ENCODE measurements at places on chromosomes 5 and 9.

DNA sequence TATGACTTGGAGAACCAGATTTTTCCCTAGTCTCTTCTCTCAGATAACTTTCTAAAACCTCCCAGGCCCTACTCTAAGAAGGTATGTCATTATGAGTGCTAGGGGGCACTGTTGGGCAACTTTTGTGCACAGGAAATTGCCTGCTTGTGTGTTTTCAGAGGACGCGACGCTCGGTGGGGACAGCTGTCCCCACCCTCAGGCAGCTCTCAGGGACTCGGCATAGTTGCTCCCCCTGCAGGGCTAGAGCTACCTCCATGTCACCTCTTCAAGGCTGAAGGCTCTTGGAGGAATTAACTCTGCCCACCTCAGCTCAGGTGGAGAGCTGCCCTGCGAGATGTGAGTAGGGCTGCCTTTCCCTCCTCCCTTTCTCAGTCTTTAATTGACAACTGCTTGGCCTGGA is 10.2 kb upstream of the TIFAB start:
- DNase-seq: peak; percentile 38

DNA sequence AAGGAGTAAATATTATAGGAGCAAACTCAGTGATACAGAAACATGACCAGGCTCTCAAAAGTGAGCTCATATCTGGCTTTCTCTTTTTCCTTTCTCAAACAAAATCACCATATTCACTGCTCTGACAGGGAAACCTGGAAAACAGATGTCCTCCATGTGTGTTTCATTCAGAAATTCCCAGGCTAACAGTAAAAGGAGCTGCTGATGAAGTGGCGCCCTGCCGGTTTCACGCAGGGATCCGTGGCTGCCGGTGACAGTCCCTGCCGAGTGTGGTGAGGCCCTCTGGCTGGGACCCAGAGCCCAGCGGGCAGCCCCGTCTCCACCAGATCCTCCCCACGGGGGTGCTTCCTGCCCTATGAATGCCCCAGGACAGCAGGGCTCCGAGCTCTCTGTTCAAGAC is 208.1 kb downstream of the GNA14 start:
- DNase-seq: no peak

DNA sequence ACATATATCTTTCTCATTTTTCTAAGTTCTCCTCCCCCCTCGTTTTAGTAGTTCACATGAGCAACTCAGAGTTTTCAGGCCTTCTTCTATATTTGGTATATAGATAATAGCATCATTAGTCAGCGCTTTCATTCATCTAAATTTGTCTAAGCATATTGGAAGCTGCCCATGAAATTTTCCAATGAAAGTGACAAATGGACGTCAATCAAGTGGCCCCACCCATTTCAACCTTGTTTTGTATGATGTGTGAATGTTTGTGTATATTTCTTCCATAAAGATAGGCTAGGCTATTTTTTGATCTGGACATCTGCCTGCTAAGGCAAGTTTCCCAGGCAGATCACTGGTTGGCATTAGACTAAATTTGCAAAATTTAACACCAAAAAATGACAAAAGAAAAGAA is 104.0 kb upstream of the SSBP2 start:
- no peak for DNase-seq

GRCh38 chr5:135028791-135029476 is 5.1 kb downstream of the PITX1 start:
- DNase-seq: no peak

DNA sequence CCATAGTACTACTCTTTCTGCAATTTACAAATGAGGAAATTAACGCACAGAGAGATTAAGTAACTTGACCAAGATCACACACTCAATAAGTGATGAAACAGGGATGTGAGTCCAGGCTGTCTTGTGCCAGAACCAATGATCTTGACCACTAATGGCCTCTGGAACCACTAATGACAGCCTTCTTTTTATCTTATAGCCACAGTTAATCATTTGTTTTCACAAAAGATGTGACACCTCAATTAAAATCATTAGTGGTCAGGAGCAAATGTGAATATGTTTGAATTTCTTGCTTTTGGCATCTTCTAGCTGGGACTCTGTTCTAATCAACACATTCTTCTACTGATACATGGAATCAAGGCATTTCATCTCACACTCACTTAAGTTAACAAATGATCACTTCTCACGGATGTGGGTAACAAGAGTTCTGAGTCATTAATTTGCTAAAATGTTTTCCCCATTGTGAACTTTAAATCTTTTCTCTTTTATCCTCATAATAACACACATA is 102.7 kb upstream of the CD180 start:
- no peak for DNase-seq

GRCh38 chr9:131677444-131678180 is 62.3 kb downstream of the RAPGEF1 start:
- DNase-seq: no peak

DNA sequence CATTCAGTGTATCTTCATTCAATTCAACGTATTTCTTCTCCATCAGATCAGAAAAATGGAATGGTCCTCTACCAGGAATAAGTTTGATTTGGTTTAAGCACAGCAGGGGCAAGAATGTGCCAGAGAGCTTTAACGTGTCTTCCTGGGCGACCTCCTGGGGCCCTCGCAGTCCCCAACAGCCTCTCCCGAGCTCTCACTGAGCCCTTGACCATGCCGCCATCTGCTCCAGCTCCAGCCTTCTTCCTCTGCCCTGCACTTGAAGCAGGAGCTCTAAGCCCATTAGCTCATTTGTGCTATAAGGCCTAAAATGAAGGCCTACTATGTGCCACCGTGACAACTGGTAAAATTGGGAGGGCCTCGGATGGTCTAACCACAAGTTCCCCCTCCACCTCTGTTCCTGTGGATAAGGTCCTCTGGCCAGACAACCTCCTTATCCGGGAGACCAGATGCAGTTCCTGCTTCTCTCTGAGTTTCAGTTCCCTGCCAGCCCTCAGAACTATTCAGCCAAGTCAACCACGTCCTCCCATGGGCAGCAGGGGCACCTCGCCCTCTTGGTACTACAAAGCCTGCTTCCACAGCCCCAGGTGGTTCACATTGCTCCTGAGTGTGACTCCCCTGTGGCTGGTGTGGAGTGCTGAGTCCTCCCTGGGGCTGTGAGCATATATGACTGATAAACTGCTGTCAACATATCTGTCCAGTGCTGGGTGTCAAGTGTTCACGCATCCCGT is 35.8 kb downstream of the C5orf15 start:
- no peak for DNase-seq

- no peak for DNase-seq
These were observed 58.6 kb upstream of the FRRS1L start for GRCh38 chr9:109225629-109226028.

GRCh38 chr5:40524677-40525076 is 155.0 kb upstream of the PTGER4 start:
- no peak for DNase-seq

DNA sequence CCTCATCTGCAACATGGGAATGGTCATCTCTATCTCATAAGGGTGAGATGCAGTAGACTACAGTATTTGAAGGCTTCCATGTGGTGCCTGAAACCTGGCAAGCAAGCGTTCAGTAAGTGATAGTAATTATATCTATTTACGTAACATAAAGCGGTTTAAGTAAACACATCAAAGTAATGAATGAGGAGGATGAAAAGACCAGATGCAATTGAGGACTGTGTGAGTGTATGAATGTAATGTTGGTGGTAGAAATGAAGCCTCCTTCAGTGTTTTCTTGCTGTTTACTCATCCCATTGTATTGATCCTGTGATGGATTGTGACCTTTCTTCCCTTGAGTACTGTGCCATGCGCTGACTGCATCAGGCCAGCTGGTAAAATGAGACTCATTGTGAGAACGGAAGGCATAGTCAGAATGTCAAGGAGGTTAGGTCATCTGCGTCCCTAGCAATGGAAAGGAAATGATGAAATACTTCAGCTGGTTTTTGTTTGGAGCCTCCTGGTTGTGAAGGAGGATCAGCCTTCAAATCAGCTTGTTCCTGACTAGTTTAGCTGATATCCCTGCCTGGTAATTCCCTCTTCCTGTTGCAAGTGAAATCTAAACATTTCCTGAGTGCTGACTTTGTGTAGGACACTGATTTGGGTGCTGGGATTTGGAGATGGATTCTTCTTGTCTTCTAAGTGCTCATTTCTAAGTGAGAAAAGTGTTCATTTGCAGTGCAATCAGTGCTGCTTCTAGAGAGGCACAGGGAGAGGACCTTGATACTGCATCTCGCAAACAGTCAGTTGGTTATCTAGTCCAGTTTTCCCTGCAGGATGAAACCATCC is 35.6 kb downstream of the TNFSF8 start:
- no peak for DNase-seq

DNA sequence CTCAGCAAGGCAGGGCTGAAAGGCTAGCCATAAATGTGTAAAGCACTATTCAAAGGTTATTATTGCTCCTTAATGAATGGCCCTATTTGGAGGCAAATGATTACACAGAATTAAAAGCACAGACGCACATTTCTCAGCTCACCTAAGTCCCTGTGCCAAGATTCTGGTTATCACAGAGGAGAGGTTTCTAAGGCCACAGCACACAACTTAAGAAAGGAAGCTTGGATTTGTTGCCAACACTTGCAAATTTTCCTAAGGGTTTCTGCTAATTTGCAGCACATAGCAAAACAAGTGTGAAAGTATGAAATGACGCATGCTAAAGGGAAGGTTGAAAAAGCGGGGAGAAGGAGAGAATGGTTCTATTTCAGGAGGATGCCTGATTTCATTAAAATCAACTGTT is 834.1 kb upstream of the C9orf72 start:
- DNase-seq: no peak

DNA sequence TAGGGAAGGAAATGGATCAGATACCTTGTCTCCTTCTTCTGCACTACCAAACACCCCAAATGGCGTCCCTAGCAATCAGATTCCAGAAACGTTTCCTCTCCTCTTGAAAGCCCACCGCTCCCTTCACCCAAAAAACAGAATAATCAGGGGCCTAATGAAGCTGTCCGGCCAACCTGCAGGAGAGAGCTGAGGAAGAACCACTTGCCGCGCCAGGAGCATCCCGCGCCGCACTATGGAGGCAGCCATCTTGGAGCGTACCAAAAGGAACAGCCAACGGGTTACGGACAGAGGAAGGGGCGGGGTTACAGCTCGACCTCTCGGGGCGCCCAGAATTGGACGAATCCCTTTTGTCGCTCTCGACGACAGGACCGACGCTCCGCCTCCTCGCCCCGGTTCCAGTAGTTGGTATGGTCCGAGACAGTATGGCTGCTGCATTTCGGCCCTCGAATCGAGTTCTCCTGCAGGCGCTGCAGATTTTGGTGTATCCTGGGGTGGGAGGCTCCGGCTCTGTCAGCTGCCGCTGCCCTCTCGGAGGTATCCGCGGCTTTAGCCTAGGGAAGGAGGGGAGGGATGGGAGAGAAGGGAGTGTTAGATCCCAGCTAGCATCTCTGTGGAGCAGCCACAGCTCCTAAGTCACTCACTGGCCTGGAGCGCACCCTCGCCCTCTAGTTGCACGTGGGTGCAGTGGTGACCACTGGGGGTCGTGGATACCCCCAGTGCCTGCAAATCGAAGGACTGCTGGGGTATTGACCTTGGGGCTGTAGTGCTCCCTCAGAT is at the start of the genes MRPS27 and PTCD2:
Gene MRPS27, minus strand, starts transcription at position 265 of the 777 bp plus-strand sequence. Its CDS starts 19 bp downstream, at position 246.
Gene PTCD2, plus strand, starts transcription at position 398 of the 777 bp plus-strand sequence. Its CDS starts 10 bp downstream, at position 408.
- DNase-seq: peak; percentile 96

DNA sequence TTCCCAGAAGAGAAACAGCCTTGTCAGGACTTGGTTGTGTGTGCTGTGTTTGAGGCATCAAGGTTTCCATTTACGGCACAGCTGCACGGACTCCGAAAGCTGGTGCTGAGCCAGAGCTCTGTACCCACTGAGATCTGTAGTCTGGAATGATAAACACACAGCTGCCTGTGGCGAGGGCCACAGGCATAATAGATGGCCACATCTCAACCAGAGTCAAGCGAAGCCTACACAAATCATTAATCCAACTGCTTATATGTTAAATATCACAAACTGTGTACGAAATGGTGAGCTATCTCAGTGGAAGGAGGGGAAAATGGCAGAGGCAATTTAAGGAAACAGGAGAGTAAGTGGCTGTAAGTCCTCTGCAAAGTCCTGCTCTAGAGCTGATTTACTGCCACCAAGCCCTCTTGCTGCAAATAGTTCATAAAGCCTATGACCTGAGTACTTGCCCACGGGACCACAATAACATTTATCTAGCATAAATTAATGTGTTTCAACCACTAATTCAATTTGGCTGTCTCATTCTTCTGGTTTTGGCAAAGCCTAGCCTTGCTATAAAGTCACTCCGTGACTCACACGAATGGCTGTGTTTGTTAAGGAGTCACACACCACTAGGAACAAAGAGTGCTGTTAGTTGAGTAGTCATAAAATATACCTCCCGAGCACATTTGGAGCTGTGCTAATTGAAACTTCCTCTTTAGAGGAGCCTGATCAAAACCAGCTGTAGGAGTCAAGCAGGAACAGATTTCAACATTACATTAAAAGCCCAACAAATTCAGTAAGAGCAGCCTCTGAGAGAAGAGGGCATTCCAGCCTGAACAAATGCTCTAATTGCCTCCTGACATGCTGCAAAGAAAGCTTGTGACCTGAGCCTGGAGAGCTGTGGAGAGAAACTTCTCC is 738.6 kb upstream of the ZNF608 start:
- peak; percentile 87 for DNase-seq
